ENCODE measurements at places on chromosomes 3 and 15.

GRCh38 chr3:143595456-143596077, 252.7 kb downstream of the SLC9A9 start:
- no peak for DNase-seq

- no peak for DNase-seq
Measured at GRCh38 chr3:87563712-87564111, 287.3 kb upstream of the POU1F1 start.

DNA sequence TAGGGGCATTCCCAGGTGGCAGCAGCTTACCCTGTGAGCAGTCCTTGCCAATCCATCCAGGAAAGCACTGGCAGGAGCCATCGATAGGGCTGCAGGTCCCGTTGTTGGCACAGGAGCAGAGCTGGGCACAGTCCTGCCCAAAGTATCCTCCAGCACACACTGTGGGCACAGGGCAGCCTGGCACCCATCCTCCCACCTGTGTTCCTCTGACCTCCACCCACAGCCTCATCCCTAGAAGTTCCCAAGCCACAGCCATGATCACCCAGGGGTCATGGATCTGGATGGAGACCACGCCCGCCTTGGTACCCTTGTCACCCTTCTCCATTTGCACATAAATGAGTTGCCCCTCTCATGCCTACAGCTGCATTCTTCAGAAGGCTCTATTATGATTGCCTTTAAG, 48.6 kb downstream of the RAB11A start:
- DNase-seq = no peak

GRCh38 chr3:65186268-65186667, 498.5 kb upstream of the ADAMTS9 start:
- DNase-seq = no peak

- DNase-seq = no peak
Measured at GRCh38 chr15:41544650-41545015, 576 bp upstream of the RPAP1 start.
